ENCODE measurements at places on chromosomes 12 and 14.

GRCh38 chr12:42510823-42511222 lies 78.7 kb downstream of the PRICKLE1 start:
- DNase-seq: no peak

DNA sequence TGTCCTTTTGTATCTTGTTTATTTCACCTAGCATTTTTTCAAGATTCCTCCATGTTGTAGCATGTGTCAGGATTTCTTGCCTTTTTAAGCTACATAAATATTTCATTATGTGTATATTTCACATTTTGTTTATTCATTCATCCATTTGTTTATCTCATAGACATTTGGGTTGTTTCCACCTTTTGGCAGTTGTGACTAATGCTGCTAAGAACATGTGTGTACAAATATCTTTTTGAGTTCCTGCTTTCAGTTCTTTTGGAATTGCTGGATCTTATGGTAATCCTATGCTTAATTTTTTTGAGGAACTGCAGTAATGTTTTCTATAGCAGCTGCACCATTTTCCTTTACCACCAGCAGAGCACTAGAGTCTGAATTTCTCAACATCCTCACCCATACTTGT lies 62.4 kb downstream of the SCN8A start:
- no peak for DNase-seq

DNA sequence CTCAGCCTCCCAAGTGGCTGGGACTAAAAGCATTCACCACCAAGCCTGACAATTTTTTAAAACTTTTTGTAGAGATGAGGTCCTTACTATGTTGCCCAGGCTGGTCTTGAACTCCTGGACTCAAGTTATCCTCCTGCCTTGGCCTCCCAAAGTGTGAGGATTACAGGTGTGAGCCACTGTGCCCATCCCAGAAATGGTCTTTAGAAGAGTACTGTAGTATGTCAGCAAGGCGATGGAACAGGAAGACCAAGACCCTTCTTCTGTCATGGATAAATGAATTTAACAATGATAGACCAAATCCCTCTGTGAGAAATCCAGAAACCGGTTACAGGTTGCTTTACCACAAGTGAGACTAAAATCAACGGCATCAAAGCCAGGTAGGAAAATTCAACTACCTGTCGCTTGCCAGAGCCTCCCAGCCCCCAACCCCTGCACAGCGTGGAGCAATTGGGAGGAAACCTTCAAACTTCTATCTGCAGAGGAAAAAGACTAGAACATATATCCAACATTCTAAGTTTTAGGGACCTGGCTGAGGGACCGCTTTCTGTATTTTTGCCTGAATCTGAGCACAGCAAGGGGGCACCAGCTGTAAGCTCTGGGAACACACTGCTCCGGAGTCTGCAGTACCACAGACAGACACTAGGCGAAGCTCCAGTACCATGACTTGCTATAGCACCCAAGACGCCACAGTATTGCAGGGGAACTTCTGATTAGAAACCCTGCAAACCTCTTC lies 51.3 kb downstream of the CPSF6 start:
- DNase-seq: peak; percentile 44

DNA sequence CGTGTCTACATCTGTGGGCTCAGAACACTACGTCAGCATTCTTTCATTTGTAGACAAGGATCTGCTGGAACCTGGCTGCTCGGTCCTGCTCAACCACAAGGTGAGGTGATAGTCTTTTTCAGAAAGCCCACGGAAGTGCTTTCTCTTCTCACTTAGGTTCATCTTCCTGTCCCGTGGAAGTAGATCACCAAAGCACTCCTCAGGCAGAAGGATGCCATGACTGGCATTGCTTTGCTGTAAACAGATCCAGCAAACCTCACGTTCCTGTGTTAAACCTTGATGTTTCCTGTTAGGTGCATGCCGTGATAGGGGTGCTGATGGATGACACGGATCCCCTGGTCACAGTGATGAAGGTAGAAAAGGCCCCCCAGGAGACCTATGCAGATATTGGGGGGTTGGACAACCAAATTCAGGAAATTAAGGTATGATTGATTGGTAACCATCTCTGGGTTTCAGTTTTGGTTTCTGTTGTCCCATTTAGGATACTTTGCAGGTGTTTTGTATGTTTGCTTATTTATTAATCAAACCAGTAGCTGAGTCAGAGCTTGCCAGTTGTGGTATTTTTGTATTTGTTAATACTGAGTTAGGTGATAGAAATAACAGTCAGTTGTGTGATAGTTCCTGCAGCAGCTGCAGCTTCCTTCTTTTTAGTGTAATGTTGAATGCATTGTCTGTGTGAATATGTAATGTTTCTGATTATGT lies 7.5 kb downstream of the PSMC1 start:
- no peak for DNase-seq

DNA sequence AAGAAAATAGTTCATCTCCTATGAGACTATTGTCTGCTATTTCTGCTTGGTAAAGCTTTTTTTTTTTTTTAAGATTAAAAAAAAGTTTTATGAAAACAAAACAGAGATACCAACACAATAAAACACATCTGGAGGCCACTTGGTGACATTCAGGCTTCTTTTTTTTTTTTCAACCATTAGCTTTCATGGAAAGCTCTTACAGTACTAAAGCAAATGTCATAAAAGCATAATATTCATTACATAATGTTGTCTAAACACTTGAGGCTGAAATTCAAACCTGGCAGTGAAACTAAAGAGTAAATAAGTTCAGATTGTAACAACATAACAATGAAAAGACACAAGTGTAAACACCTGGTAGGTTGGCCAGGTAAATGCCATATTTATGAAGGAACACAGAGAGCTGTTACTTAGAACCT lies 14.7 kb downstream of the PRICKLE1 start:
- DNase-seq: no peak

GRCh38 chr12:122423258-122424165 lies 1.0 kb upstream of the CLIP1 start:
- no peak for DNase-seq

GRCh38 chr12:85283560-85283959 lies 3.5 kb downstream of the ALX1 start:
- DNase-seq: no peak

DNA sequence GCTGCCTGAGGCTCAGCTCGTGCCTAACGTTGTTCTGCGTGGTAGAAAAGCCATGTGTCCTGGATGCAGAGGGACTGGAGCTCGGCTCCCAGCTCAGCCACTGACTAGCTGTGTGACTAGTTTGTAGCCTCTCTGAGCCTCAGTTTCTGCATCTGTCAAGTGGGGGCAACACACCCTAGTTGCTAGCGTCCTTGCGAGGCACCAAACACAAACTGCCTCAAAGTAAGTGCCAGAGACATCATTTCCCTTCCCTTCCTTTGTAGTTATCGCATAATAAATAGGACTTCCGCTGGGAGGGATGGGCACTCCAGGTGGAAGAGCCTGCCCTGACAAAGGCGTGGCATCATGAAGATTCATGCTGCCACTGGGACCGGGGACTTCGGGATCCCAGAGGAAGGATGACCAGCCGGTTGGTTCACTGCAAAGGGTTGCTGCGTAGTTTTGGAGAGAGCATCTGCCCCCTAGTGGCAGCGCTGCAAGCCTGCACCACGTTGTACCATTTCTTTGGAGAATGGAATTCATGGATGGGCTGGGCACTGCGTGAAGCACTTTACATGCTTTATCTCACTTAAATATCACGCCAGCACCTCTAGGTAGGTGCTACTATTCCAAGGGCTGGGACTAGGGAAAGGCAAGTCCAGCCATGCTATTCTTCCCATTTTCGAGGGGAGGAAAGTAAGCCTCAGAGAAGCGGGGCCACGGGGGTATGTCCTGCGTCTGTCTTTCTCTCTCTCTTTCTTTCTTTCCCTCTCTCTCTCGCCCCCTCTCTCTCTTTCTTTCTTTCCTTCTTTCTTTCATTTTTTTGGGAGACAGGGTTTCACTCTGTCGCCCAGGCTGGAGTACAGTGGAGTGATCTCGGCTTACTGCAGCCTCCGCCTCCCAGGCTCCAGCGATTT lies 4.6 kb downstream of the CCDC197 start:
- DNase-seq: no peak

DNA sequence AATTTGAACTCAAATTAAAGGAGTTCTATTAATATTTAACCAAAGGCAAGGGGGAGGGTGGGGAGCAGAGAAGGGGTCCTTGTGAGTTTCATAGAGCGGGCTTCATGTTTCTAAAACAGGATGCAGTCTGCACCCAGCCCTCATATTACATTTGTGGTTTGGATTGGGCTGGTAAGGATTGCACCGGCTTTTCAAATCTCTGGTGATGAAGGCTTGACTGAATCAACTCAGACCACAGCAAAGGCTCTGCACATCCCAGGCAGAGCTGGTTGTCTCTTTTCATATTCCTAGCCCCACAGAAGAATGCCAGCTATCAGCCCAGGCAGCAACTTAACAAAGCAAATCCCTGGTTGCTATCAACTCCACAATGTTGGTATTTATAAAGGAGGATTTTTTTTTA lies 1221.4 kb downstream of the VRK1 start:
- no peak for DNase-seq

- no peak for DNase-seq
Measured at GRCh38 chr12:49951411-49952240, 1.1 kb downstream of the AQP2 start.

DNA sequence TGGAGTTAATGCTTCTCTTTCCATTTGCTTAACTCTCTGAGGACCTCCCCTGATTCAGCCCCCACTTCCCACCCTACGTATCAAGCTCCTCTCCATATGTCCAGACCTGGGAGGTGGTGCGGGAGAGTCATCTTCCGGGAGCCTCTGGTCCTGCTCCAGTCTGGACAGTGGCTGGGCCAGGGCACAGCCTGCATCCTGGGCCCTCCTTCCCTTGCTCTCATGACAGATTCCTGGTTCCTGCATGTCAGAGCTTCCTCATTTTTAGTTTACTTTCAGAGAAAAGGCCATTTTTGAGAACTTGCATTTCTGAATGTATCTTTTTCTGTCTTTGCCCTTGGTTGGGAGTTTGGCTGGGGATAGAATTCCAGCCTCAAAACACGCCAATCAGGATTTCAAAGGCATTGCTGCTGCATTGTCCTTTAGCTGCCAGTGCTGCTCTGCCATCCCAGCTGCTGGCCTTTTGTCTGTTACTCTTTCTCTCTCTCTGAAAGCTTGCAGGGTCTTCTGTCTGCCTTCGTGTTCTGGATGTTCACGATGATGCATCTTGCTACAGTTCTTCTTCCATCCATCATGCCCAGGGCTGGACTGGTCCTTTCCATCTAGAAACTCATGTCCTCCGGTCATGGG lies 54.7 kb downstream of the SLC6A12 start:
- DNase-seq: no peak

GRCh38 chr12:32765906-32766305 lies 10.2 kb upstream of the YARS2 start:
- no peak for DNase-seq
